ENCODE measurements at places on chromosomes 4 and X. TPM values are rescaled to one million over a fixed set of nuclear protein-coding genes. Genes with fewer than 3 reads are reported as not detected.
A peak's percentile ranks its signal among the peaks of the same experiment; 100 is the strongest.

- H3K4me3 ChIP-seq: no peak overlapping the region
- no peaks in the 10 kb centered on the region for H3K36me3 ChIP-seq
- DNase-seq: no peak
- H3K27me3 ChIP-seq: no peaks in the 10 kb centered on the region
- H3K4me1 ChIP-seq: no peaks in the 10 kb centered on the region
- no peak overlapping the region for H3K27ac ChIP-seq
Observed at GRCh38 chrX:78624426-78624825, 34.7 kb downstream of the RTL3 start.

SSX1 gene
- not detected for total RNA-seq

DNA sequence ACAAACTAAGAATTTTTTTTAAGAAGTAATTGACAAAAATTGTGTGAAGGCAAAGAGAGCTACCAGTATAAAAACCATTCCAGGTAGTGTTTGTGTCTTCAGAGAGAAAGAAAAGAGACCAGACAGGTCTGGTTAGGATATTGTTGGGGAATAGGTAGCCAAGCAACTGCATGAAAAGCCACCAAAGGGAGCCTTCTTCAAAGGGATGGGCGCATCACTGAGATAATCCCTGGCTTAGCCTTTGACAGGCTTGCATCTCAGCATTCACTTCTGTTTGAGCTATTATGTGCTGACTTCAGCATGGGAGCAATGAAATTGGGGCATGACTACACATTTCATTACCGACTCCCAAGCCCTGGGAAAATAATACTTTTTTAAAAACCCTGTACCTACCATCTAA, 496.6 kb downstream of the IL1RAPL1 start:
- no peak overlapping the region for H3K27ac ChIP-seq
- no peaks in the 10 kb centered on the region for H3K27me3 ChIP-seq

DNA sequence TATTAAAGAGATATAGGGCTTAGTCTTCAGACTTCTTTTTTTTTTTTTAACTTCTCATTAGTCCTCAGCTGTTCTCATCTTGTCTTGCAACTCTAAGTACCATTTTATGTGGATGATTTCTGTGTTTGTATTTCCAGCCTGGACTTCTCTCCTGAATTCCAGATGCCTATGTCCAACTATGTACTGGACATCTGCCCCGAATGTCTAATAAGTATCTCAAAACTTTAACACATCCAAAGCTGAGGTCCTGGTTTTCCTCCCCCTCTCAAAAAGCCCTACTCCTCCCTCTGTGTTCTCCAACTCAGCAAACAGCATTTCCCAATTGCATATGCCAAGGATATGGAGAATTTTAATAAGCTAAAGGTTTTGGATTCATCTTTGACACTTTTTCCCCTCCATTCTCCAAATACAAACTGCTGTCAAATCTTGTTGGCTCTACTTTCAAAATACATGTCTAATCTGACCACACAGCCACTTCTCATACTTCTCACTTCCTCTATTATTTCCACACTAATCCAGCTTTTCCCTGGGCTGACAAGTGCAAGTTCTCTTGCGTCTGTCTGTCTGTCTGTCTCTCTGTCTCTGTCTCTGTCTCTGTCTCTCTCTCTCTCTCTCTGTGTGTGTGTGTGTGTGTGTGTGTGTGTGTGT, 79.8 kb downstream of the CLCN5 start:
- no peaks in the 10 kb centered on the region for H3K27me3 ChIP-seq
- no peak overlapping the region for H3K4me3 ChIP-seq
- no peak overlapping the region for H3K27ac ChIP-seq
- no peaks in the 10 kb centered on the region for H3K36me3 ChIP-seq
- H3K4me1 ChIP-seq: no peaks in the 10 kb centered on the region

PDLIM3 gene
- total RNA-seq: 148 TPM

ARHGAP6 gene
- 15.7 TPM for total RNA-seq

HSFX4 gene
- not detected for total RNA-seq

DNA sequence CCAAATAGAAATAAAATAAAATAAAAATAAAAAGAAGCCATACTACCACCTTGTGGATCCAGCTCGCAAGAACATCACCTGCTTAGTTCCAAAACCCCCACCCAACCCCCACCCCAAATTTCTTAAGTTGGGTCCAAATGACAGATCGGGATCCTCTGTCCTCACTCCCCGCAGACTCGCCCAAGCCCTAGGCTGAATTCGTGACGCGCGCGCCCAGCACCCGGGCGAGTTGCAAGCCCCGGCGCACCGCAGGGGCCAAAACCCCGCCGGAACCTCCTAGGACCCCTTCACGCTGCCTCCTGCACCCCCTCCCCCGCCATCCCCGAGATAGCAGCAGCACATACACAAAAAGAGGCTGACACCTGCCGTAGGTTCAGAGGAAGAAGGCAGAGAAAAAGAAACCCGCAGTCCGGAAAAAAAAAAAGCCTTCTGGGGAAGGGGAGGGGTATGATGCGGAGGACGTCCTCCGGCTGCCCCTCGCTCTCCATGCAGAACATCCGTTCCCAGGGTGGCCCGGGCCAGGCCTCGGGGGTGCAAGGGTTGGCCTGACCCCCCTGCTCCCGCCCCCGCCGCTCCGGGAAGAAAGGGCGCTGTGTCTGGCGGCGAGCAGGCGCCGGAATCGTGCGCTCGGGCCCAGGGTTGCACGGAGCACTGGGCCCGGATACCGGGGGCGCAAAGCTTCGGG, 2.6 kb downstream of the NLGN4X start:
- peaks cover 11% of the 10 kb centered on the region for H3K4me1 ChIP-seq
- no peaks in the 10 kb centered on the region for H3K36me3 ChIP-seq
- DNase-seq: no peak
- H3K4me3 ChIP-seq: peak overlapping the region; percentile 35
- no peak overlapping the region for H3K27ac ChIP-seq
- no peaks in the 10 kb centered on the region for H3K27me3 ChIP-seq

SHROOM4 gene
- total RNA-seq: 10.1 TPM

DNA sequence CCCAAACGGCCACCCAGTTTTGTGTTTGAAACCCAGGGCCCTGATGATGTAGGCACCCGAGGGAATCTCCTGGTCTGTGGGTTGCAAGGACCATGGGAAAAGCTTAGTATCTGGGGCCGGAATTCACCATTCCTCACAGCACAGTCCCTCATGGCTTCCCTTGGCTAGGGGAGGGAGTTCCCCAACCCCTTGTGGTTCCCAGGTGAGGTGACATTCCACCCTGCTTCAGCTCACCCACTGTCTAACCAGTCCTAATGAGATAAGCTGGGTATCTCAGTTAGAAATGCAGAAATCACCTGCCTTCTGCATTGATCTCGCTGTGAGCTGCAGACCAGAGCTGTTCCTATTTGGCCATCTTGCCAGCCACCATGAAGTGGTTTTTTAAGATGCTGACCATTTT, 84.0 kb downstream of the PRKG2 start:
- peaks cover 11% of the 10 kb centered on the region for H3K4me1 ChIP-seq
- H3K4me3 ChIP-seq: no peak overlapping the region
- H3K36me3 ChIP-seq: no peaks in the 10 kb centered on the region
- DNase-seq: no peak

GRCh38 chrX:72306851-72307645, 1.3 kb upstream of the CITED1 start:
- H3K27me3 ChIP-seq: peaks cover 25% of the 10 kb centered on the region
- peak overlapping the region; percentile 58 for H3K4me3 ChIP-seq
- H3K36me3 ChIP-seq: no peaks in the 10 kb centered on the region
- DNase-seq: peak; percentile 82
- H3K4me1 ChIP-seq: peaks cover 35% of the 10 kb centered on the region

SLC39A8 gene
- 27.7 TPM for total RNA-seq

SLC30A9 gene
- 50.3 TPM for total RNA-seq

DNA sequence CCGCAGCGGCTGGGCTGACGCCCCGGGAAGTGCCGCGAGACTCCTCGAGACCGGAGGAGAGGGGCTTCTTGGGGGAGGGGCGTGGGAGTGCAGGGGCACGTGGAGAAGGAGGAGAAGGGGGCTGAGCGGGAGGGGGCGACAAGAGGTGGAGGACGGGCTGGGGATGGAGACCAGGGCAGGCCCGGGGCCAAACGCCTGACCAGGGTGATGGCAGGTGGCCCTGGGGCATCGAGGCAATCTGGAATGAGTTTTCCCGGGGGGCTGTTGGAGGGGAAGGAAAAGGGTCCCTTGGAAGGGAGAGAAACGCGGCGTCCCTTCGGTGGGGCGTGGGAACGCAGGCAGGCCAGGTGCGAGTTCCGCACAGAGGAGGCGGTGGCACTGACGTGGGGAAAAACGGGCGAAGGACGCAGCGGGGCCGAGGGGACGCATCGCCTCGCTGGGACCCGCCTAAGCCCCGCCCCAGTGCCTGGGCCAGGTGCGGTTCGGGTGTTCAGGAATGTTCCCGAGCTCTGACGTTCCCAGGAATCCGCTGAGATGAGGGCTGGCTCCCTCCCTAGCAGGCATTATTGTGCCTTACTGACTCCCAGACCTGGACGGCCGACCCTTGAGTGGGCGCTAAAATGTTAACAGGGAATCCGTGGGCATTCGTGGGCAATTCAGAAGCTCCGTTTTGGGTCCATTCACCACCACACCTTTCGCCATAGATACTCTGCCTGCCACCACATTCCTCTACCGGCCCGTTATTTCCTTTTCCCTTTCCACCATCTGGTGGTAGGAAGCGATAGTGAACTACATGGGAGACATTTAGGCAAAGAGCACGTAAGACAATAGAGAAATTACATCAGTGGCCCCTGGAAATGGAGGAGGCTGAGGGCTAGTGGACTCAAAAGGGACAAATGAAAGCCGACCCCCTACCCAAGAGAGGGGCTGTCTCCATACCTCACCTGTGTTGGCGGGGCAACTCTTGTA, 795 bp upstream of the SH3KBP1 start:
- H3K27me3 ChIP-seq: no peaks in the 10 kb centered on the region
- peak overlapping the region; percentile 86 for H3K27ac ChIP-seq
- H3K4me1 ChIP-seq: no peaks in the 10 kb centered on the region
- peak overlapping the region; percentile 54 for H3K4me3 ChIP-seq

GRCh38 chr4:84232309-84233095, 266.6 kb downstream of the NKX6-1 start:
- DNase-seq: no peak
- H3K27me3 ChIP-seq: no peaks in the 10 kb centered on the region
- no peaks in the 10 kb centered on the region for H3K36me3 ChIP-seq
- no peak overlapping the region for H3K4me3 ChIP-seq
- no peaks in the 10 kb centered on the region for H3K4me1 ChIP-seq

DNA sequence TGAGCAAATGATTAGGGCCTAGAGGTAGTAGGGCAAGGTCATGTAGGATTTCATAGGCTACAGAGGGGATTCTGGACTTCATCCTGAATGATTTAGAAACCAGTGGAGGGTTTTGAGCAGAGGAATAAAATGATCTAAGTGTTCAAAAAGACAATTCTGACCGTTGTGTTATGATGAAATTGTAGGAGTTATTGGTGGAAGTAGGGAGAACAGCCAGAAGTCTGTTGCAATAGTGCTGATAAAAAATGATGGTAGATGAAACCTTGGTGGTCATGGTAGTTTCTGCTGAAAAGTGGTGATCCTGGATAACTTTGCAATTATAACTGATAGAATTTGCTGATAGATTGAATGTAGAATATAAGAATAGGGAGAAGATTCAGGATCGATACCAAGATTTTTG, 60.2 kb downstream of the MID1IP1 start:
- no peak overlapping the region for H3K27ac ChIP-seq
- no peaks in the 10 kb centered on the region for H3K36me3 ChIP-seq
- no peaks in the 10 kb centered on the region for H3K27me3 ChIP-seq
- H3K4me1 ChIP-seq: no peaks in the 10 kb centered on the region
- DNase-seq: no peak

IRAK1 gene
- 46.7 TPM for total RNA-seq

GRCh38 chr4:120667102-120667501, 255.4 kb downstream of the PRDM5 start:
- no peaks in the 10 kb centered on the region for H3K36me3 ChIP-seq
- DNase-seq: no peak
- no peak overlapping the region for H3K27ac ChIP-seq
- no peaks in the 10 kb centered on the region for H3K4me1 ChIP-seq

- no peaks in the 10 kb centered on the region for H3K27me3 ChIP-seq
- no peaks in the 10 kb centered on the region for H3K36me3 ChIP-seq
- peak overlapping the region; percentile 65 for H3K4me3 ChIP-seq
Observed at GRCh38 chr4:77819404-77819842, 255 bp upstream of the CNOT6L start.

GRCh38 chr4:110878956-110879355, 256.1 kb upstream of the PITX2 start:
- H3K27me3 ChIP-seq: no peaks in the 10 kb centered on the region
- DNase-seq: no peak
- H3K4me3 ChIP-seq: no peak overlapping the region

DNA sequence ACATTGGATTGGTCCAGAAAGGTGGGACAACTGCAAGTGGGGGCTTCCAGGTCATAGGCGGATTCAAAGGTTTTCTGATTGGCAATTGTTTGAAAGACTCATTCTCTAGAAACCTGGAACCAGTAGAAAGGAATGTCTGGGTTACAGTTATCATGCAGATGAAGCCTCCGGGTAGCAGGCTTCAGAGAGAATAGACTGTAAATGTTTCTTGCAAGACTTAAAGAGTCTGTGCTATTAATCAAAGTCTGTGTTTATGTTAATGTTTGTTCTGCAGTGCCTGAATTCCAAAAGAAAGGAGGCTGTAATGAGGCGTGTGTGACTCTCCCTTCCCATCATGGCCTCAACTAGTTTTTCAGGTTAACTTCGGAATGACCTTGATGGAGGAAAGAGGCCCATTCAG, 43.9 kb upstream of the GC start:
- H3K4me1 ChIP-seq: no peaks in the 10 kb centered on the region
- no peaks in the 10 kb centered on the region for H3K36me3 ChIP-seq
- DNase-seq: no peak
- no peaks in the 10 kb centered on the region for H3K27me3 ChIP-seq

GRCh38 chrX:109036624-109037023, 300.3 kb upstream of the IRS4 start:
- no peak overlapping the region for H3K4me3 ChIP-seq
- H3K4me1 ChIP-seq: no peaks in the 10 kb centered on the region
- DNase-seq: no peak
- H3K27me3 ChIP-seq: no peaks in the 10 kb centered on the region

Measured in vagina (tissue), 2 donors.